HCEC 1CT (cell line): ENCODE measurements at places on chromosomes 3 and 15.
A peak's percentile ranks its signal among the peaks of the same experiment; 100 is the strongest.

DNA sequence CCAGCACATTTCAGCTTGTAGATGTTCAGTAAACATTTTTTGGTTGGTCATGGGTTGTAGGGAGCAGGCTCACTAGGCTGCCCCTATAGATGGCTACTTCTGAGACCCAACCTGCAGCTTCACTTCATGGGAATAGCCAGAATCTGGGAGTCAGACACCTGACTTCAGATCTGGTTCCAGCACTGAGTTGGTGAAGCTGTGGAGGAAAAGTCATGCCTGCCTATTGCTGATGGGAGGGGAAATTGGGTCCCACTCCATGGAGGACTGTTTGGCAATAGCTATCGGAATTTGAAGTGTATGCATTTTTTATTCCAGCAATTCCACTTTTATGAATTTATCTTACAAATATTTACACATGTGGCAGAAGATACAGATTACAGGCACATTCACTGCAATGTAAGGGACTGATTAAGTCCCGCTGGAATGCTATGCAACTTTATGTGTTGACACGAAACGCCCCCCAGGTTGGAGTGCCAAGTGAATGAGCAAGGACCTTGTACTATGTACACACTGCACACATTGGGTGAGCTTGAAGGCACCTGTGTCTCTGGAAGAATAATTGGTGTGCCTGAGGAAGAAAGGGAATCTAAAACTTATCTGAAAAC lies 7.8 kb upstream of the CCR1 start:
- DNase-seq, result peak; percentile 84

DNA sequence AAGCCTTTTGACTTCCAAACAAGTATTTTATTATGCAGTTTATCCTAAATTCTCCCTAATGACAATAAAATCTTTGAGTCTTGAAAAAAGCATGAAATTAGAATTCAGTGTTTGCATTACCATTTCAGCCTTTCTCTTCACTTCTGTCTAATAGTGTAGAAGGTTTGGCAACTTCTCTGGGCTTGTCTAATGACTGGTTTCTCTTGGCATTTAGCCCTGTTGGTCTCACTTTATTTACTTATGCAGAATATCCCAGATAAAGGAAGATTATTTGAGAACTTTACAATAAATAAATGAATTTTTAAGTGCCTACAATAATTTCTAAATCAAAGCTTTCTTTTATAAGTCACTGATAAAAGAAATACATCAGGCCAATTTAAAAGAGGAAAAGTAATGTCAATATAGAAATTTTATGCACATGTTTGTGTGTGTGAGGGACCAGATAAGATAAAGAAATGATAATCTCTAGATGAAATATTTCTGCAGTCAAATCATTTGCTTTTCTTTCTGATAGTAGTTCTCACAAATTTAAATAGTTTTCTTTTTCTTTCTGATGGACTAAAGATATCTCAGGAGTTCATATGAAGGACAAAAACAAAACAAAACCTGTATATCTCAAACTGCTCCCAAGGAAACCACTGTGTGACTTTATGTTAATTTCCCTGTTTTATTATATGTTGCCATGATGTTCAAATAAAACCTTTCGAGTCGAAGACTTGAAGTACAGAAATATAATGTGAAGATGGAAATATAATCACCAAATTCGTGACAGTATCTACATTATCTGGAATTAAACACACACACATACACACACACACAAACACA lies 533.1 kb upstream of the CBLB start:
- DNase-seq, result no peak

- no peak for DNase-seq
Measured at GRCh38 chr3:177833332-177833731, 636.0 kb upstream of the TBL1XR1 start.

DNA sequence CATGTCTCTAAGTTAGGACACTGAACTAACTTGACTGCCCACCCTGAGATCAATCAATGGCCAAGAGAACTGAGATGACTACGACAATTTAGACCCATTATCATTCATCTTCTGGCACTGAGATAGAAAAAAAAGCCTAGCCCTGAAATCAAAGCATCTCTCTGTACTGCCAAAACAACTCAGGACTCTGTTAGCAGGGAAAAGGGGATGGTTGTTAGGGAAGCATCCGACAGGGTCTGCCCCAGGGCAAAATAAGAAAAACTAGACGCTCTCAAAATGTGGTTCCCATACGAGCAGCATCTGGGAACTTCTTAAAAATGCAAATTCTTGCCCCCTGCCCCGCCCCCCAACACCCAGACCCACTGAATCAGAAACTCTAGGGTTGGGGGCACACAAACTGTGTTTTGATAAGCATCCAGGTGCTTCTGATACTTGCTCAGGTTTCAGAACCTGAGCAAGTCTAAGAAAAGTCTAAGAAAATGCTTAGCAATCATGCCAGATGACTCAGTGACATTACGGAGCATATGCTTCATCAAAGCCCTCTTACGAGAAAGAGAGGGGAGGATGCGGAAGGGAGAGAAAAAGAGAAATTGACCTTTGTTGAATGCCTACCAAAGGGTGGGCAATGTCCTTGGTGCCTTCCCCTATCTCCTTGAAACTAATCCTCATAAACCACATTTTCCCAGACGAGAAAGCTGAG lies 172.8 kb upstream of the HES1 start:
- DNase-seq, result no peak

- DNase-seq, result no peak
Measured at GRCh38 chr3:30440880-30441279, 165.5 kb upstream of the TGFBR2 start.

DNA sequence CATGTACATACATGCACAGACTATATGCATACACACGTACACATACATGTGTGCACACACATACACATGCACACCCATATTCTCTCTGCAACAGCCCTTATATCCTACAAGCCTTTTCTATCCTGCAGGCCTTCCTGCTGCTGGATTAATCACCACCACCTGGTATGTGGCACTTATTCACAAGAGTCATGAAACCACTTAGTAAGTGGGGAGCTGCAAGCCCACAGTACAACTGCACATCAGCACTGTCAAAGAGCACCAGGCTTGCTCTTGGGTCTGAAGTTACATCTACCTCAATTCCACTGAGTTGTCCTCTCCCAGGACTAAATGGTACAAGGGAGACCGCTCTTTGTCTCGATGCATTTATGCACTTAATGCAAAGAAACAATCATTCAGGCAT lies 233.2 kb downstream of the KLF13 start:
- no peak for DNase-seq

- DNase-seq, result peak; percentile 63
Measured at GRCh38 chr15:55914446-55914845, 79.0 kb downstream of the NEDD4 start.

- DNase-seq, result no peak
Measured at GRCh38 chr3:177608443-177608842, 411.2 kb upstream of the TBL1XR1 start.

- DNase-seq, result peak; percentile 70
Measured at GRCh38 chr15:98442379-98442833, 205.9 kb upstream of the IGF1R start.

DNA sequence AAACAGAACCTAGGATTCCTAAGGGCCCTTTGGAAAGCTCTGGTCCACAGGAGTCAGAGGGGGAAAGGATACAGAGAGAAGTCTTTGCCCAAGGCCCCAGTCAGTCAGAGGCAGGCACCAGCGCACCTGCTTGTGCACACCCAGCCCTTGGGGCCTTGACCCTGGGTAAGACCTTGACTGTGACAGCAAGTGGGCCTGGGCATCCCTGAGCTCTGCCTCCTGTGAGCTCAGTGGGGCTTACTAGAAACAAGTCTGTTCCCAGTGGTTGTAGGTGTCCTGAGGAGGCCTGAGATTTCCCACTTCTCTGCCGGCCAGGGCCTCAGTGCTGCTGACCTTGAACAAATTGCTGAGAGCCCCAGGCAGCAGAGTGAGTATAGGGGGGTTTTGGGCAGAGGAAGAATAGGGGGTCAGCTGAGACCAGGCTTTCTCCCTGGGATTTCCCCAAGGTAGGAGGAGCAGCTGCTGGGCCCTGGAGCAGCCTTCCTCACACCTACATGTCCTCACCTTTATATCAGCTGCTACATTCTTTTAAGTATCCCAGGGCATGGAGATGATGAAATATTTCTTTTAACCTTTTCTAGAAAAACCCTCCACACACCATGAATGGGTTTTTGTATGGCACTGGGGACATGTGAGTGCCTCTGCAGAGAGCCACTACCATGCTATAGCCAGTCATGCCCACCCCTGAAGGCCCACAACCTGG lies 9.7 kb upstream of the DAG1 start:
- no peak for DNase-seq

DNA sequence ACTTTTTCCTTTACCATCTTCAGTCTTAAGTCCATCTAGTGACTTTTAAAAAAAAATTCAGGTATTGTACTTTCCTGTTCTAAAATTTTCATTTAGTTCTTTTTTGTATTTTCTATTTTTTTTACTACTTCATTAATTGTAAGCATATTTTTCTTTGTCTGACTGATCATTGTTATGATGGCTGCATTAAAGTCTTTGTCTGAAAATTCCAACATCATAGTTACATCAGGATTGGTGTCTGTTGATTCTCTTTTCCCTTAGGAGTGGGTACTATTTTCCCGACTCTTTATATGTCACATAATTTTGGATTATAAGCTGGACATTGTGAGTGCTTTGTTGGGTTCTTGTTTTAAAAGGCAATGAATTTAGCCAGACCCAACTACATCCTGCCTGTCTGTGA lies 34.9 kb upstream of the POLR2M start:
- DNase-seq, result no peak

- no peak for DNase-seq
Measured at GRCh38 chr3:37859908-37860199, 1.8 kb upstream of the CTDSPL start.

GRCh38 chr3:196585044-196585757 lies 16.7 kb downstream of the FBXO45 start:
- no peak for DNase-seq

DNA sequence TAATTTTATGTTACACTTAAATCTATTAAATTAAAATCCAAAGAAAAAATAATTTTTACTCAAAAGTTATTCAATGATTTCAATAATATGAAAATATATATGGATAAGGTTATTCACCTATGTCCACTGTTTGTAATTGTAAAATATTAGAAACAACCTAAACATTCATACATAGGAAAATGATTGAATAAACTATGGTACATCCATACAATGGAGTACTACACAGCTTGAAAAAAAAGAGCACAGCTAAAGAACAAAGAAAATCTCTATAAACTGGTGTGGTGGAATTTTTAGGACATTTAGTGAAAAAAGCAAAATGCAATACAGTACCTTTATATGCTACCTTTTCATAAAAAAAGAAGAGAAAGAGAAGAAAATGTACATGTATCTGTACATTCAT lies 52.8 kb downstream of the SHOX2 start:
- no peak for DNase-seq

- peak; percentile 30 for DNase-seq
Measured at GRCh38 chr3:31699309-31699953, 166.7 kb downstream of the STT3B start.

DNA sequence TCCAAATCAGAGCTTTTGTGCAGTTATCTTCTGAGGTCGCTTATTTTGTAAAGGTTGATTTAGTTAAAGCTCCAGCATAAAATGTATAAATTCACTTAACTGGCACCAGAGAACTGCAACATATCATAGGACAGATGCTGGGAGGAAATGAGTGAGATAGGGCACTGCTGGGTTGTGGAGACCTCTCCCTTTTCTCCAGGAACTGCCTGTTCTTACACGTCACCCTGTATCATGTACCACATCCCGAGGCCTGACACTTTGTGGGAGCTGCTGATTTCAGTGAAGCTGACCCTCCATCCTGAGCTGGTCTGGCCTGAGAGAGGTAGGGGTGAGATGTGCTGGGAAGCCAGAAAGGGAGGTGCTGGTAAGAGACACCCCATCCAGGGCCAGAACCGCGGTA lies 213.8 kb upstream of the FEZF2 start:
- DNase-seq, result peak; percentile 96

- DNase-seq, result no peak
Measured at GRCh38 chr3:151328298-151328995, 902 bp downstream of the P2RY13 start.

DNA sequence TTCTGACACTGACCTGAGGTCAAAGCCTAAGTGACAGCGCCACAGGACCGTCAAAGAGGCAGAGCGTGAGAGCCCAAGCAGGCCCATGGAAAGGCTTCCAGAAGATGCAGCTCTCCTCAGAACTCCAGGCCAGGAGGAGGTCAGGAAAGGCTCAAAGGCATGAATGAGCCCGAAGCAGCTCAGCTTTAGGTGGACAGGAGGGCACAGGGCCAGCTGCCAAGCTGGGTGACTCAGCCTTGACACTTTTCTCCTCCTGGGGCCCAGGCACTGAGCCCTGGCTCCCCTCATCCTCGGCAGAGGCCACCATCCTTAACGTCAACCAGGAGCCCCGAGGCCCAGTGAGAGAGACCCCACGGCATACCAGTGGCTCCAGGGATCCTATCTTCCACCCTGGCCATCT lies 62.9 kb downstream of the ADCY5 start:
- DNase-seq, result peak; percentile 11

DNA sequence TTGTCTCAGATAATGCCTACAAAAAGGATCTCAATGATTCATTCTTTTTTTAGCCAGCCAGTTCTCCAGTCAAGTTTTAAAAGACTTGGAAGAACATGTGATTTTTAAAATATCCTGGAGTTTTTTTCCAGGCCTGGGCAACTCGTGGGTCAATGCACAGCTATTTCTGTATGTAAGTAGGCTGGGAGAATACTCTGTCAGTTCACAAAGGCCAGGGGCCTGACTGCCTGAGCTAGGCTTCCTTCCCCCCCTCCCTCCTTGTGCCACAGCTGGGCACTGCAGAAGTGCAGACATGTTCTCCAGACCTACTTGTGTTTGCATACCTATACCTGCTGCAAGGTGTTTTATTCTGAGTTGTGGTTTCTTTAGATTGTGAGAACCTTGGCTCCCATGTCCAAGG lies 43.7 kb downstream of the CTDSPL start:
- no peak for DNase-seq

GRCh38 chr3:138347960-138348753 lies at the start of gene MRAS:
Gene MRAS (plus strand): TSS chr3:138348579. CDS start chr3:138372884, 24,305 bp downstream.
- DNase-seq, result peak; percentile 80

DNA sequence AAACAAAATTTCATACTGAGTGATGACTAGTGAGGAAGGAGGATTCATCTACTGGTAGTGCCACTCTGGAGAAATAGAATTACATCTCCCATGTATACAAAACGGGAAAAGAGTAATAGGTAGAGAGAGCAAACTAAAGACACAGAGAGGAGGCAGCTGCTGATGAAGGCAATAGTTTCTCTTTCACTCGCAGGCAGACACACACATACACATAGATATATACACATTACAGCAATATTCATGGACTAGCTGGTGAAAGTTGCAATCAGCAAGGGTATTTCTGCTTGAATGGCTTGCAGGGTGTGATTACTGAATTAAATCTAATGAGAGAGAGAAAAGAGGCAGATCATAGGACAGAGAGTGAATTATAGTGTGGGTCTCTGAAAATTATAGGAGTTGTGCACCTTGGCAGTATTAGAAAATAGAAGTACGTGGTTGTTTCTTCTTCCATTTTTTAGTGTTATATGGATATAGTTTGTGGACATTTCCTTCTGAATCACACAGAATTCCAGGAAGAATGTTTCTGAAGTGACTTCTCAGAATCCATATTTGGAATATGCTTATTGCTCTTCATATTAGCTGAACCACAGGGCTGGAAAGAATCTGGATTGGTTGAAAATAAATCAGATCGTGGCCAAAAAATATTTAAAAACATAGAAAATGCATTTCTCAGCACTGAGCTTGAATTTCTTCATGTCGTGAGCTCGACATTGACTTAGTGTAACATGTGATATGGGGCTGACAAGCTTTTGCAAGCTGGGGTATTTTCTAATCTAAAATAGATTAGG lies 991.2 kb downstream of the TUSC7 start:
- peak; percentile 41 for DNase-seq
